ENCODE measurements at places on chromosomes 4 and X. TPM values are rescaled to one million over a fixed set of nuclear protein-coding genes. Genes with fewer than 3 reads are reported as not detected.

MORC4 gene
- 25.7 TPM for total RNA-seq

- H3K4me3 ChIP-seq, result no peak overlapping the region
- no peaks in the 10 kb centered on the region for H3K4me1 ChIP-seq
- no peak overlapping the region for H3K27ac ChIP-seq
- H3K36me3 ChIP-seq, result no peaks in the 10 kb centered on the region
- DNase-seq, result no peak
- H3K27me3 ChIP-seq, result no peaks in the 10 kb centered on the region
Measured at GRCh38 chr4:81594490-81595159, 122.9 kb upstream of the RASGEF1B start.

DNA sequence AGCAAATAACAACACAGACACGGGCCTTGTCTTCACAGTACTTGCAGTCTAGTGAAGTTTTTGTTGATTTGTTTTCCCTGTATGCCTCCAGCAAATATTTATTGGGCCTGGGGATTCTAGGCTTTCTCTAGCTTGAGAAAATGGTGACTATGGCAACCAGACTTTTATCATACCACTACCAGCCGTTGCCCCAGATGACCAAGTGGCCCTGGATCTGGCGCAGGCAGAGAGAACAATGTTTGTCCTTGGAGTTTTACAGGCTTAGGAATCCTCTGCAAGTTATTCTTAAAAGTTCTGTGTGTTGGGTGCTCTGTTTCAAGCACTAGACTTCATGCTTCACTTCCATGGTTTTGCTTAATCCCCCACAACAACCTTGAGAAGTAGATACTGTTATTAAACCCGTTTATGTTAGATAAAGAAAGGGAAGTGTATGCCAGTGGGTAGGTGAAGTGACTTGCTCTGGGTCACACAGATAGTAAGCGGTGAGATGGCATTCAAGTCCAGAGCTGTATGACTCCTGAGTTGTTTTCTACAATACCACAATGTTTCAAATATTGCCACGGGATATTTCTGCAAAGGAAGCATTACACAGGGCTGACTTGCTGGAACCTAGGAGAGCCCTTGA lies 94.6 kb downstream of the AKAP4 start:
- no peak for DNase-seq
- H3K4me1 ChIP-seq, result no peaks in the 10 kb centered on the region
- H3K36me3 ChIP-seq, result no peaks in the 10 kb centered on the region
- no peak overlapping the region for H3K4me3 ChIP-seq
- no peak overlapping the region for H3K27ac ChIP-seq

GRCh38 chr4:66160606-66161005 lies 490.3 kb upstream of the EPHA5 start:
- H3K4me1 ChIP-seq, result no peaks in the 10 kb centered on the region
- no peak overlapping the region for H3K4me3 ChIP-seq
- no peaks in the 10 kb centered on the region for H3K36me3 ChIP-seq
- DNase-seq, result peak; percentile 26
- H3K27ac ChIP-seq, result no peak overlapping the region

UGT2B15 gene
- total RNA-seq, result not detected

XAGE2 gene
- not detected for total RNA-seq

DUSP21 gene
- not detected for total RNA-seq

- H3K4me3 ChIP-seq, result no peak overlapping the region
- no peaks in the 10 kb centered on the region for H3K4me1 ChIP-seq
Measured at GRCh38 chr4:772776-773175, 53.2 kb downstream of the CPLX1 start.

All from PC-3 (cell line).